ENCODE measurements at places on chromosomes 5 and 9.
A peak's percentile ranks its signal among the peaks of the same experiment; 100 is the strongest.

DNA sequence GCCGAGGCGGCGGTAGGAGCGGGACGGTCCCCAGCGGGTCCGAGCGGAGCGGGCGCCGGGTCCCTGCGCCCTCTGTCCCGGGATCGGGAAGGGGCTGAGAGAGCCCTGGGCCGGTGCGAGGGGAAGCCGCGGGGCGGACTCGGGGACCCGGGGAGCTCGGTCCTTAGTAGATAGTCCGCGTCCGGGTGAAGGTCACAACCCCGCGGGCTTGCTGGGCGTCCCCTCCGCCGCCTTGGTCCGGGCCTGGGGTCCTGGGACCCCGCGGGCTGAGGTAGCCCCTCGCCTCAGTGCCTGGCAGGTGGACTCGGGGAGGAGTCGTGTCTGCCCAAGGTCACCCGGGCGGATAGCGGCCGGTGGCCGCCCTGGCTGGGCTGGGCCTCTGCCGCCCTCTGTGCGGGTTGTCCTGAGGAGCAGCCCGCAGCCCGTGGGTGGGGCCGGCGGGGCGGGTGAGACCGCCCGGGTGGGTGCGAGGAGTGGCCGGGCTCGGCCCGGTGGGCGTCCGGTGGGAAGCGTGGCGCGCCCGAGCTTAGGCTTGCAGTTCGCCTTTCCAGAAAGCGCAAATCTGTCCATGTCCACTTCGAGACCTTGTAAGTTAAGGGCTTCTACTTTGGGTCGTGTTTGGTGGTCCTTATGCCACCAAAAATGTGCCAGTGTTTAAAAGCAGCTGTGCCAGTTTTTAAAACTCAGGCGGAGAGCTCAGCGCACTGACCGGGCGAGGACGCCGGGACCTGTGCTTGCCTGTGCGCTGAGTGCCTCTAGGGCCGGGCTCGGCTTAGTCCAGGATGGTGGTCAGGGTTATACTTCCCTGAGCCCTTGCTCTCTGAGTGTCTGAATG, 554 bp downstream of the SDHA start:
- peak; percentile 8 for DNase-seq

GRCh38 chr5:10264604-10265003, 14.5 kb downstream of the CCT5 start:
- DNase-seq = no peak

- DNase-seq = no peak
Measured at GRCh38 chr5:93150311-93151012, 430.6 kb downstream of the NR2F1-AS1 start.

GRCh38 chr5:159533197-159533596, 202.9 kb upstream of the IL12B start:
- DNase-seq = no peak

GRCh38 chr9:96883922-96884321, 29.6 kb upstream of the ZNF782 start:
- DNase-seq = no peak

GRCh38 chr5:56947052-56947451, 4.9 kb downstream of the MIER3 start:
- no peak for DNase-seq

- no peak for DNase-seq
Measured at GRCh38 chr9:114483499-114483898, 21.8 kb downstream of the WHRN start.

DNA sequence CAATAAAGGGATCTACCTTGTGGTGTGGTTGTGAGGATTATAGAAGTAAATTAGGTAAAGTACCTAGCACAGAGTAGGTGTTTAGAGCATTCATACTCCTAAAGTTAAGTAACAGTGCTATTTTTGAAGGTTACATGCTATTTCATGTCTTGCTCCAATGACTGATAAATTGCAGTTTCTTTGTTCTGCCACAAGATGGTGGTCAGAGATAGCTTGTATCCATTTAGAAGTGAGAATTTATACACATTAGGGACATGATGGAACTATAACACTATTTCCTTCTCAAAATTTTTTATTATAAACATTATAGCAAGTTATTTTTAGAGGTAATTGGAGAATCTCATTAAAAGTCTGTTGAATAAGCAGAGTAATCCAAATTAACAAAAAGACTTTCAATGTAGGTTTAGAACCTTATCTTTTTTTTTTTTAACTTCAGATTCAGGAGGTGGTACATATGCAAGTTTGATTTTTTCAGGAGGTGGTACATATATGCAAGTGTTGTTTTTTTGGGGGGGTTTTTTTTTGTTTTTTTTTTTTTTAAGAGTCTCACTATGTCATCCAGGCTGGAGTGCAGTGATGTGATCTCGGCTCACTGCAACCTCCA, 17.1 kb downstream of the MTREX start:
- peak; percentile 6 for DNase-seq

DNA sequence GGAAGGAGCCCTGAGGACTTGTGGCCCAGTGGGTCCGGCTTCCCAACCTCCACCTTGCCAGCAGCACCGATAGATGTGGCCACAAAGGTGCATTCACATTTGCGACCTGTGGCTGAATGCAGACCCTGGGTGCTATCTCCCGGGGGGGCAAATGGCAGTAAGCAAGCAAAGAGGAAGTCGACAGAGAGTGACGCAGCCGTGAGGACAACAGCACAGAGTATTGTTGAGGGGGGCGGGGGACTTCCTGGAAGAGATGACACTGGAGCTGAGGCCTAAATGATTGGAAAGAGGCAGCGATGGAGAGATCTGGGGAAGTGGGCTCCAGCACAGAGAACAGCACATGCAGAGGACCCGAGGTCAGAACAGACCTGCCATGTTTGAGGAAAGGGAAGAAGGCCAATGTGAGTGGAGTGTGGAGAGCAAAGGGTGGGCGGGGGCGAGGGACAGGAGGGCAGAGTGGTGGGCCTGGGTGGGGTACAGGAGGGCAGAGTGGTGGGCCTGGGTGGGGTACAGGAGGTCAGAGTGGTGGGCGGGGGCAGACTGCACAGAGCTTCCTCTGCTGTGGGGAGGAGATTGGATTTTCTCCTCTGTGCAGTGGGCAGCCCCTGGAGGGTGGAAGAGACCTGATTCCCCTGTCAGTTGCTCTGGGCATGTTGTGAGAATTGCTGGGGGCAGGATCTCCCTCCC, 42.6 kb downstream of the ADAMTS2 start:
- no peak for DNase-seq

GRCh38 chr9:79289856-79290255, 281.9 kb upstream of the TLE4 start:
- DNase-seq = no peak

DNA sequence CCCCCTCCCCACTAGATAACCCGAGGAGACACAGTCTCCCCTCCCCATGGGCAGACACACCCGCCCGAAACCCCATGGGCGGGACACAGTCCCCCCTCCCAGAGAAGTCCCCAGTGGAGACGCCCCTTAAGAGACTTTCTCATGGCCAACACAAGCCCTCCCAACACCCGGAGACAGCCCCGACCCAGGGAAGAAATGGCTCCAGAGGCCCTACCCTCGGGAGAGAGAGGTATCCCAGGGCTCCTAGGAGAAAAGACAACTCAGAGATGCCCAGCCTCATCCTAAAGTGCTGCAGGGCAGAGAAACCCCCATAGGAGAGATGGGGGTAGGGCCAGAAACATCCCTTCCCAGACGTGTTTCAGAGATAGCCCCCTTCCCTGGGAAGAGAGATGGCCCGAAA, 27.4 kb downstream of the PCDH1 start:
- DNase-seq = no peak

- no peak for DNase-seq
Measured at GRCh38 chr5:35857606-35858205, 1.0 kb downstream of the IL7R start.

- DNase-seq = no peak
Measured at GRCh38 chr9:32161720-32162119, 222.7 kb upstream of the ACO1 start.

- no peak for DNase-seq
Measured at GRCh38 chr5:115735108-115735998, 81.1 kb downstream of the CDO1 start.

DNA sequence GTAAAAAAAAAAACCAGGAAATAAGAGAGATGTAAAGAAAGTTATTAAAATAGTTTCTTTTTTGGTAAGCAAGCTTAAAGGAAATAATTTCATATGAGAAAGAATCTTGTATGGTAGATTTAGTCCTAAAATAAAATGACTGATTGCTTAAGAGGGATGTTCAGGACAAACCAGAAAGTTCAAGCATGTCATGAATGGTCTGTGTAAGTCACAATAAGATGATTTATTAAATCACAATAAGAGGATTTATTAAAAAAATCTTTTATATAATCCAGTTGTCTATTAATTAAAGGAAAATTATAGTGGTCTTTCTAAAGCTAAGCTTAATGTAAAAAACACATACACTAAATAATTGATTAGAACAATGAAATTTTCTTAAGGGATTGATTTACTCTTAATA, 91.8 kb upstream of the OR13F1 start:
- no peak for DNase-seq

DNA sequence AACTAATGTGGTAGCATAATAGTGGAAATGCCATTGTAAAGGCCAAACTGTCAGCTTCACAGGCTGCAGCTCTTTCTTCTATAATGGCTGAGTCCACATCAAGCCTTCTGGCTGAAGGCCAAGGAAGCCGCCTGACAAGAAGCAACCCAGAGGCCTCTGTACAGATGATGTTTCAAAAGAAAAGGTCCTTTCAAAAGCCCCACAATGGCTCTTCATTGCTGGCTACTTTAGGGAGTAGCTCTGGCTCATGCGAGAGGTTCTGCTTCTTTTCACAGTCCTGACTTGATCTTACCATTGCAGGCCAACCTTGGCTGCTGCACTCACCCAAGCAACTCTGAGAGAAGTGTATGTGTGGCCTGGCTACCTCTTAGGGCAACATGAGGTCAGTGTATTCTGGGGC, 54.5 kb upstream of the EQTN start:
- no peak for DNase-seq

Measured in CD8-positive, alpha-beta memory T cell (primary cell).